ENCODE measurements at places on chromosomes 5 and 9. TPM values are rescaled to one million over a fixed set of nuclear protein-coding genes. Genes with fewer than 3 reads are reported as not detected.

SLC25A48 gene
- polyA plus RNA-seq = not detected

TLX3 gene
- polyA plus RNA-seq = not detected

ANKRD55 gene
- 48.2 TPM for polyA plus RNA-seq

GRM6 gene
- polyA plus RNA-seq = not detected

TXNDC8 gene
- polyA plus RNA-seq = not detected
